Large intestine (tissue), 12 donors: ENCODE measurements at places on chromosomes 7 and 10. TPM values are rescaled to one million over a fixed set of nuclear protein-coding genes. Genes with fewer than 3 reads are reported as not detected.

- DNase-seq, result peak; percentile 71
Observed at GRCh38 chr7:117715784-117716445, 157.3 kb downstream of the CTTNBP2 start.

DNA sequence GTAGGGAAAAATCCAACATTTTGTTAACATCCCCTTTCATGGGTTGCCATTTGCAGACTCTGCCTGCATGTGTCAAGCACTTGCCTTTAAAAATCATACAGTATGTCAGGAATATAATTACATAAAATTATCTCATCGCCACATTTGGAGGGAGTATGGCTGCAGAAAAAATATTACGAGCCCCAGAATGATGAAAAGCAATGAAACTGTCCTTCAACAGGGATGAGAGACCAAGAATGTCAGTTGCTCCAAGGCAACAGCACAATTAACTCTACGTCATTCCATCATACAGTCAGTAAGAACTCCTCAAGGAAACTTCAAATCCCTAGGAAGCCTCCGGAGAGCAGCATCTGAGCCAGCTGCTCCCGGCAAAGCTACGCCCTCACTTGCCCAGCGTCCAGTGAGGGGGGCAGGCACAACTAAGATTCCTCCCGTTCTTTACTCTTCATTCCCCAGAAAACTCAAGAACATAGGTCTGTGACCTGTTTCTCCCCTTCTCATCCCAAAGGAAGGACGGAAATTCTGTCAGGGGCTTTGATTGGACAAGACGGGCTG, 132.9 kb downstream of the ANLN start:
- DNase-seq, result no peak

GRCh38 chr10:64733980-64734379, 1212.8 kb downstream of the REEP3 start:
- peak; percentile 53 for DNase-seq

DNA sequence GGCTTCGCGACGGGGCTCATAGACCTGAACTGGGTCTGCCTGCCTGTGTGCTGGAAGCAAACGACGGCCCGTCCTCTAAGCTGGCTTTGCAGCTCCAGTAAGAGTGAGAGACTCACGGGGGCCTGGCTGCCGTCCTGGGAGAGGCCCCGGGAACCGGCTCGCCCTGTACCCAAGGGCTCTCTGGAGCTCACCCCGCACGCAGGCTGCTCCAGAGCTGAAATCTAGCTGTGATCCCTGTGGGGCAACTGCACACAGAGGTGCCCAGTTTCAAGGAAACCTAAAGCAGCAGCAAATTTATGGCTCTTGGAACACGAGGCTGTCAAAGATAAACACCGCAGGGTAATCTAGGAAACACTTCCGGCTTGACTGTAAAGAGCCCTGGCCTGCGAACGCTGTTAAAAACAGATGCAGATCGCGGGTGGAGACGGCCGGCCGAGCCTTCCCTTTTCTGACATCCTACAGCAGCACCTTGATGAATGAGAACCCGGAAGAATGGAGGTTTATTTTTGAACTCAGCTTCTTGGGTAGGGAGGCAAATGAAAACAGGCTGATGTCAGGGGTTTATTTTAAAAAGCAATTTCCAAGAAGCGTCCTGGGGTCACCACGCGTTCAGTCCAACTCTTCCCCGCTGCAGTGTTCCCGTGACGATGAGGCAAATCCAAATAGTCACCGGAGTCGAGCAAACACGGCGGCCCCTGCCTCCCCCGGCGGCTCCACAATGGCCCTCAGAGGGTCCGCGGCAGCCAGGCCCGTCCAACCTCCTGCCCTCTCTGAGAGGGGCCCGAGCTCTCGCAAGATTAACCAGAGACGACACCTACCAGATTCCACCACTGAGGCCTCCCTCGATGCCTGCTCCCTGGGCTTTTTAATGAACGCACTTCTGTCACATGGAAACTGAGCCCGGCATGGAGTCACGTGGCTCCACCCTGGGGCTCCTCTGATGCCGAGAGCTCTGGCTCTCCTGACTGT, 29.6 kb downstream of the AMZ1 start:
- DNase-seq, result peak; percentile 94

GRCh38 chr10:69633673-69634635, 3.9 kb downstream of the FAM241B start:
- DNase-seq, result no peak

DNA sequence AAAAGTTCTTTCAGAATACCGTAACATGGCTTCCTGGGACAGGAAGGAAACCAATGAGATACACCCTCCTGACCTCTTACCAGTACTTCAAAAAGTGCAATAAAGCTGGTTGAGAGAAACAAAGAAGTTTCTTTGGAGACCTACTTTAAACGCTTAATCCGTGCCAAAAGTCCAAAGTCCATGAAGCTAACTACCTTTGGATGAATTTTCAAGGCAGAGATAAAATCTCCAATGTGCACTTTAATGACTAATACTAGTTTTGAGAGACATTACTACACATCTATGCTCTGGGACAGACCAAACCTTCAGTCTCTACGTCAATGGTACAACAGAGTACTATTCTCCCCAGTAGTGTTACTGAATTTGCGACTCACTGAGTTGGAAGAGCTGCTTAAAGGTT, 46.1 kb downstream of the UBE2H start:
- peak; percentile 46 for DNase-seq

DNA sequence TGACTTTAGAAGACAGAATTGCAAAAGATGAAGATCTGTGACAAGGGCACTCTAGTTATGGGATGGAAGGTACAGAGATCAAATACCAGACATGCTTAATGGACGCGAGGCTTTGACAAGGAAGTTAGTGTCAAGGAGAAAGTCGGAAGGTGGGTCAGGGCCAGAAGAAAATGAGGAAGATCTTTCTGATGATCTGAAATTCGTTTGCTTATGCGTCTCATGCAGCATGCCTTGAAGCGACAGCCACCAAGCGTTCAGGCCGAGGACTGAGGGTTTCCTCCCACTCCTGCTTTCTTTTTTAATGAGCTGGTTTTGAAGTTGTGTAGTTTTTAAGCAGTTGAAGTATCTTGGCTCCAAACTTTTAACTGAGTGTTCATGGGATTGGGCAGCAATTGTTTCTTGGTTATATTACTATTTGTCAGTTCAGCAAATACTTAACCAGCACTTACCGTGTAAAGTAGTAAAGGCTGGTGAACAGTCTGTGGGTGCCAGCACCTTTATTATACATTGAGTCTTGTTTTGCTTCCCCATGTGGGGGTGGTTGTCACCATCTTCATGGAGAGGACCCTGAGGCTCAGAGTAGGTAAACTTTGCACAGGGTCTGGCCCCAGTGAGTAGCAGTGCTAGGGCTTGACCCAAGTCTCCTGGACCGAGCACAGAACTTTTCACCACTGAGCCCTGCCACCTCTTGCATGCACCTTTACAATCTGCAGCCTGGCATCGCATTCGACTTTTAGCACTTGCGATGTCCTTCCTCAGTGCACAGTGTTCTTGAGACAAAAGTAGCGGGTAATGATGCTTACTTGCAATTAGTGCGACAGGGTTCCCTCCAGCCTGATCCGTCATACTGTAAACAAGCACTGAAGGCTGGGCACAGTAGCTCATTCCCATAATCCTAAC, 14.3 kb upstream of the BHLHA15 start:
- no peak for DNase-seq

DNA sequence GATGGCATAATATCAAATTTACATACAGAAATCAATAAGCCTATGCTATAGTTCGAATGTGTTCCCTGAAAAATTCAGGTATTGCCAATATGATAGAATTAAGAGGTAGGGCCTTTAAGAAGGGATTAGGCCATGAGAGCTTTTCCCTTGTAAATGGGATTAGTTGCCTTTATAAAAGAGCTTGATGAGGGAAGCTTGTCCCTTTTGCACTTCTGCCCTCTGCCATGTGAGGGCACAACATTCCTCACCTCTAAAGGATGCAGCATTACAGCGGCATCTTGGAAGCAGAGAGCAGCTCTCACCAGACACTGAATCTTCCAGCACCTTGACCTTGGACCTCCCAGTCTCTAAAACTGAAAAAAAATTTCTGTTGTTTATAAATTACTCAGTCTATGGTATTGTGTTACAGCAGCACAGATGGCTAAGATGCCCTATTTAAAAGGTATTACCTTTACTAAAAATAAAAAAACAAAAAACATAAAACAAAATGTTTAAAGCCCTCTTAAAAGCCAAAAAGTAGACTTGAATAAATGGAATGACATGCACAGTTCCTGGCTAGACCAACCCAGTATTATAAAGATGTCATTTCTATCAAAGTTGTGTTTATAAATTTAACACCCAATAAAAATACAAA, 909.6 kb downstream of the REEP3 start:
- DNase-seq, result peak; percentile 24

GRCh38 chr10:24503461-24504320, 220.0 kb downstream of the ARHGAP21 start:
- DNase-seq, result peak; percentile 62

- no peak for DNase-seq
Observed at GRCh38 chr7:158543840-158544239, 43.8 kb downstream of the PTPRN2 start.

DNA sequence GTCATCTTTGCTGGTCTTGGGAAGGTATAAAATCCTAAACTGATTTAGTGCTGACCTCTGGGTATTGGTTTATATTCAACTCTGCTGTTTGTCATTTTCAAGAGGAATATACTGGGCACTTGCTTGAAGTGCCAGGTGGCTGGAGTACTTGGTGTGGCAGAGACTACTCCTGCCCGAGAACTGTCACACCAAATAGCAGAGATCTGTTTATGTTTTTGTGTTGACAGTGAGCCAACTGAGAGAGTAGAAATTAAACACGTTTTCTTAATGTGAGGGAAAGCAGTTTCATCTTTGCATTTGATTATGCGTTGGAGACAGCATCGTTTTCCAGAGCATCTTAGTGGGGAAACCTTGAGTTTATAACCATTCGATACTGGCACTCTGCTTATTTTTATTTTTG, 174.4 kb downstream of the CDCA7L start:
- DNase-seq, result peak; percentile 6

DNA sequence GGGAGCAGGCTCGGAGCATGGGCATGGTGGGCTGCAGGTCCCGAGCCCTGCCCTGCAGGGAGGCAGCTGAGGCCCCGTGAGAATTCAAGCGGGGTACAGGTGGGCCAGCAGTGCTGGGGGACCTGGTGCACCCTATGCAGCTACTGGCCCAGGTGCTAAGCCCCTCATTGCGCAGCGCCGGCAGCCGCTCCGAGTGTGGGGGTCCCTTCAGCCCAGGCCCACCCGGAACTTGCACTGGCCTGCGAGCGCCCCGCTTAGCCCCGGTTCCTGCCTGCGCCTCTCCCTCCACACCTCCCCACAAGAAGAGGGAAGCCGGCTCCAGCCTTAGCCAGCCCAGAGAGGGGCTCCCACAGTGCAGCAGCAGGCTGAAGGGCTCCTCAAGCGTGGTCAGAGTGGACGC, 250.7 kb downstream of the CRPPA start:
- no peak for DNase-seq

- DNase-seq, result no peak
Observed at GRCh38 chr10:92110039-92110794, 180.7 kb downstream of the CPEB3 start.

GRCh38 chr7:74525881-74526280, 72.2 kb downstream of the GTF2IRD1 start:
- DNase-seq, result peak; percentile 66

- DNase-seq, result no peak
Observed at GRCh38 chr7:42025635-42026375, 211.2 kb downstream of the GLI3 start.

DNA sequence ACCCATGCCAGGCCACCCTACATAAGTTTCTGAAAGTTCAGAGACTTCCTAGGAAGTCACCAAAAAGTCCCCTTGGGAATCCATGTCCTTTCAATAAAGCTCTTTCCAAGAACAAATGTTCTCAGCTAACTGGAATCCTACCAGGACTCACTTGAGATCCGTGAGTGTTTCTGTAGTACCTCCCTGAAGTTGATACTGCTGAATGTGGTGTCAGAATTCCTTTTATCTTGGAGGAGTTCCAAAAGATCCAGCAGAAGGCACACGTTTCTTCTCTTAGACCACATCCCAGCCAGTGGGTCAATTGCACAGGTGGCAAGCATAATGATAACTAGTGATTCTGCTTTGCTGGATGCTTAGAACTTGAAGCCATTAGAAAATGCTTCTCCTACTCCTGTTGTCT, 689.7 kb upstream of the IGFBP3 start:
- DNase-seq, result no peak

- DNase-seq, result no peak
Observed at GRCh38 chr7:90465816-90466215, 3.6 kb upstream of the PTTG1IP2 start.

The SLC16A12 gene
- polyA plus RNA-seq, result 1.1 TPM

The LARP4B gene
- 54.0 TPM for polyA plus RNA-seq

The UTF1 gene
- polyA plus RNA-seq, result not detected

The ZNF117 gene
- polyA plus RNA-seq, result 31.1 TPM

The CUEDC2 gene
- polyA plus RNA-seq, result 38.7 TPM

The CTNNA3 gene
- 2.3 TPM for polyA plus RNA-seq

The DPYSL4 gene
- 4.6 TPM for polyA plus RNA-seq

The DTX2 gene
- 17.4 TPM for polyA plus RNA-seq

The MICALL2 gene
- 77.8 TPM for polyA plus RNA-seq

The GHITM gene
- 135 TPM for polyA plus RNA-seq

The CDH23 gene
- 1.7 TPM for polyA plus RNA-seq

The CTAGE6 gene
- polyA plus RNA-seq, result not detected

The HOXA11 gene
- polyA plus RNA-seq, result not detected

The EPHB6 gene
- 6.8 TPM for polyA plus RNA-seq
